Cardiac fibroblast (primary cell): ENCODE measurements at places on chromosomes 11 and 22.
A peak's percentile ranks its signal among the peaks of the same experiment; 100 is the strongest.

DNA sequence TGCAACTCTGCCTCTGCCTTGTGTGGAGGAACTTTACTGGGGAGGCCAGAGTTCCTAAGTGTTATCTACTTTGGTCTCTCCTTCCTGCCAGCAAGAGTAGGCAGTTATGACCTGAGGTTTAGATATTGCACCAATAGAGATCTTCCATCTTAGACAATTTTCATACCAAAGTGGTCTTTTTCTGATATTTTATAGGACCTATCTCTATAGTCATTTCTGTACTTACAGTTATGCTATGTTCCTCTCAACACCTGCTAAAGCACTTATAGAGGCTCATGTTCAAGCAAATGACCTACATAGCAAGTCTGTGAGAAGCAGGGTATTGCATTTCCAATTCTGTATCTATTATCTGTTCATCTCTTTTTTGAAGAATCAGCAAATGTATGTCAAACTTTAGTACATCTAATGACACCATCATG is 80.8 kb downstream of the HORMAD2 start:
- DNase-seq, result no peak

DNA sequence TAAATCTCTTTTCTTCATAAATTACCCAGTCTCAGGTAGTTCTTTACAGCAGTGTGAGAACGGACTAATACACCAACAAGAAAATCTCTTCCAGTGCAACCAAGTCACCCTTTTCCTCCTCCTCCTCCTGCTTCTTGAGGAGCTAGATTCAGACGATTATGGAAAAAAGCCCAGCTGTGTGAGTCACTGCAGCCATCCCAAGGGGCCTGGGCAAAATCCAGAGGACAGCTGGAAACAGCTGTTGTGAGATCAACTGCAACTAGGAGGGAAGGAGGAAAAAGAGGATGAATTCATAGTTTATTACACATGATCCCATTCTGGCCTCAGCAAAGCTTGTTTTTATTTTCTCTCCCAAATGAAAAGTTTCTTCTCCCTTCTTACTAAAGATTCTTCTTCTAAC is 32.9 kb downstream of the RBFOX2 start:
- peak; percentile 97 for DNase-seq

- DNase-seq, result peak; percentile 46
Observed at GRCh38 chr22:22948651-22949571, 61.3 kb downstream of the IGLL5 start.

GRCh38 chr22:38900677-38901076 is 28.7 kb upstream of the CBX6 start:
- no peak for DNase-seq

DNA sequence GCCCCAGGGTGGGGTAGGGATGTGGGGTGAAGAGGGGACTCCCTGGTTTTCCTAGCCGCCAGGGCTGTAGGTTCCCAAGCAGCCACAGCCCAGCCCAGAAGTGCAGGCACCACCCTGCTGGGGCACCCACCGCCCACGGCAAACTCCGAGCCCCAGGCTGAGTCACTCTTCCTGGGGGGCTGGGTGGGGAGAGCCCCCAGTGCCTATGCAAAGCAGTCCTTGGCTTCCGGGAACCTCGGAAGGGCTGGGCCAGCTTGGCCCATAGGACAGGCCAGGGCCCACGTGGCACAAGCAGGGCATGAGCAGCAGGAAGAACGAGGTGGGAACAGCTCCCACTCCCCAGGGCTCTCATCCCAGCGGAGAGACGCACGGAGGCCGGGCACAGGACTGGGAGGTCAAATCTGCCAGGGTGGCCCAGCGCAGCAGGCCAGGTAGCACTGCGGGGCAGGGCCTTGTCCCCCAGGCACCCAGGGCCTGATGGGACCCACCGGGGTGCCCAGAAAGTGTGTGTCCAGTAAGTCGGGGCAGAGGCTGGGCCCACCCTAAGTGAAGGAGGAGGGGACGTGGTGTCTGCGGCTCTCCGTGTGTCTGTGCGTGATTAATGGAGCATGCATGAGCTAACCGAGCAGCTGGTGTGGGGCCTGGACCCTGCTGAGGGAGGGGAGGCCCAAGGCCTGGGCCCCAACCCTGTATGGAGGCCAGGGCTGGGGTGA is 4.6 kb upstream of the IL17REL start:
- DNase-seq, result no peak

DNA sequence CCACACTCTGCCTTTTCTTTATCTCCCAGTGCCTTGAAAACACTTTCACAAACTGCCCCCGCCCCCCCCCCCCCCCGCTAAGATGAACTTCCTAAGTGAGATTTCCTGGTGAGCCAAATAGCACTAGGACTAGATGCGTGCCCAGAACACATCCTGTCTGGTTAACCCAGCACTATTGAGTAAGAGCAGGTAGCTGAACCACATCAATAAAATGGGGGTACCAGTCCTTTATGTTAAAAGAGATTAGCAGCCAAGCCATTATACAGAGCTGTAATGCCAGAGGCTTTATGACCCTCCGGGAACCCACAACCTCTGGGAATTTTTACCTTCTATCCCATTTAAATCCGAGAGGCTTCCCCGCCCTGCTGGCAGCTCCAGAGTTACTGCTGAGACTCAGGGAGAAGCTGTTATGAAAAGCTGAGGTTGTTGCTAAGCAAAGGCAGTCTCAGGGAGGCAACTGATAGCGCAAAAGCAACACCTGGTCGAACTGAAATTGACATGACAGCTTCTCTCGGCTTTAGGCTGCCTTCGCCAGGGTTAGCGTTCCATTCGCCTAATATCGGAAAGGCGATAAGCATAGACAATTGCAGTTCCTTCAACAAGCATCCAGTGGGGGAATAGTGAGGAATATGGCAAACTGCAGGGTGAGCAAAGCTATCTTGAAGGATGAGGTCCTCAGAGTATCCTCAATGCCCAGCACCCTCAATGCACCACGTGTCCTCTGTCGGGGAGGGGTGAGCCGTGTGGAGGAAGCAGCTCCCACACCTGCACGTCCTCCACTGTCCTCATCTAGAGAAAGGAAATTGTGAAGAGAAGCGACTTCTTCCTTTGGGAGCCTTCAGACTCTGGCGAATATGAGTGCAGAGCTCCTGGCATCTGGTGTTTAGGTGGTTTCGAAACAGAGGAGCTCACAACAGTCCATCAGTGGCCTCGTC is 977.0 kb downstream of the NTM start:
- DNase-seq, result no peak

GRCh38 chr11:2898366-2899079 is 12.9 kb upstream of the CDKN1C start:
- DNase-seq, result peak; percentile 93

GRCh38 chr22:30198152-30198825 is 48.3 kb downstream of the LIF start:
- DNase-seq, result peak; percentile 41

DNA sequence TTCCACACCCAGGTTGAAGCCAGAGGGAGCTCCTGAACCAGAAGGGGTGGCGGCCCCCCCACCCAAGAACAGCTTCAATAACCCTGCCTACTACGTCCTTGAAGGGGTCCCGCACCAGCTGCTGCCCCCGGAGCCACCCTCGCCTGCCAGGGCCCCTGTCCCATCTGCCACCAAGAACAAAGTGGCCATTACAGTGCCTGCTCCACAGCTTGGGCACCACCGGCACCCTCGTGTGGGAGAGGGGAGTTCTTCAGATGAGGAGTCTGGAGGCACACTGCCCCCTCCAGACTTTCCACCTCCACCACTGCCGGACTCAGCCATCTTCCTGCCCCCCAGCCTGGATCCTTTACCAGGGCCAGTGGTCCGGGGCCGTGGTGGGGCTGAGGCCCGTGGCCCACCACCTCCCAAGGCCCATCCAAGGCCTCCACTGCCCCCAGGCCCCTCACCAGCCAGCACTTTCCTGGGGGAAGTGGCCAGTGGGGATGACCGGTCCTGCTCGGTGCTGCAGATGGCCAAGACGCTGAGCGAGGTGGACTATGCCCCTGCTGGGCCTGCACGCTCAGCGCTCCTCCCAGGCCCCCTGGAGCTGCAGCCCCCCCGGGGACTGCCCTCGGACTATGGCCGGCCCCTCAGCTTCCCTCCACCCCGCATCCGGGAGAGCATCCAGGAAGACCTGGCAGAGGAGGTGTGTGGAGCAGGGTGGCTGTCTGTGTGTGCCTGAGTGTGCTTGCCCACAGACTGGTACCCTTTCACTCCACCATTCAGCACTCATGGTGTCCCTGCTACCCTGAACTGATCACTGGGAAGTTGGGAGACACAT is 6.7 kb downstream of the PHOX2A start:
- DNase-seq, result no peak

DNA sequence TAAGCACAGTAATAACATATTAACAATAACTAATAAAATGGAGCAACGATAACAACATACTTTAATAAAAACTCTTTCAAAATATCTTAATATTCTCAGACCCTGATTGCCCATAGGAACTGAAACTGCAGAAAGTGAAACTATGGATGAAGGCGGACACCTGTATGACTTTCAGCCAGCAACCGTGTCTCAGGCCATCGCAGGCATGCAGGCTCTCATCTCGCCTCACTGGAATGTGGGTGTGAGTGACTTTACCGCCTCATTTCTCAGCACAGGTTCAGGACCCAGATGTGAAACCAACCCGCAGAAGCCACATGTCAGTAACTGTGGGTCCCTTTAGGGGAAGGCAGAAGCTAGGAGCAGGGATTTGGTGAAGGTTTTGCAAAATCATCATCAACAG is 539.1 kb downstream of the FAM181B start:
- no peak for DNase-seq

DNA sequence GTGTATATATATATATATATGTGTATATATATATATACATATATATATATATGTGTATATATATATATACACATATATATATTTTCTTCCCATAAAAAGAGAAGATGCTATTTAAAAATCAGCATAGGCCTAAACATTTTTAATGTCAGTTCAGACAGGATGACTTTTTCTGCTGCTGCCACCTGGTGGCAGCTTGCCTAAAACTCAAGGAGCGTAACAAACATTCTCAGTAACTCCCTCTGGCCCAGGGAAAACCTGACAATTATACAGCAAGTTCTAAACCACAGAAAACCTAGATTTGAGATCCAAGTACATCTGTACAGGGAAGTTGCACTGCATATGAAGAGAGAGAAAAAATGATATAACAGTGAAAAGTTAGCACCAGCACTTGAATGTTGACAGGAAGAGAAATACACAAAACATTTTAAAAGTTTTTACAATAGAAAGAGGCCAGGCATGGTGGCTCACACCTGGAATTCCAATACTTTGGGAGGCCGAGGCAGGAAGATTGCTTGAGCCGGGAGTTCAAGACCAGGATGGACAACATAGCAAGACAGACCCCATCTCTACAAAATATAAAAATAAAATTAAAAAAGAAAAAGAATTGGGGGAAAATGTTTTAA is 16.6 kb downstream of the OR8A1 start:
- peak; percentile 80 for DNase-seq

DNA sequence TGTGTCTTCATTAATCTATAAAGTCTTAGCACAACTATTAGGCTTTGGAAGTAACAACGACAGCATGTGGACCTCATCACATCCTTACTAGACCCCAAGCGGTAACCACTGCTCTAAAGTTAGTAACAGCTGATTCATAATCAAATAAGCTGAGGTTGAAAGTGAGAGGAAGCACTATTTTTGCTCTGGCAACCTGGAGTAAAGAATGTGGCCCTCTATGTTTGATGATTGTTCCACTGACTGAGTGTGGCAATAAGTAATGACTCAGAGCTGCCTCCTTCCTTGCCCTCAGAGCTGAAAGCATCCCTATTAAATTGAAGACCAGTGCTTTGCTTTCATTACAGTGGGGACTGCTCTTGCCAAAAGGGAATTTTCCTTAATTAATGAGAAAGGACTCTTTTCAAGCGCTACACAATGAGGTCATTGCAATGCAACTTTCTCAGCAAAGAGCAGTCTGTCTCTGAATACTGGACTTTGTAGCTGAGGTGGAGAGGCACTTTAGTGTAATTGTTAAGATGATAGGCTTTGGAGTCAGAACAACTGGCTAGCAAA is 906.1 kb upstream of the RAG2 start:
- peak; percentile 68 for DNase-seq

DNA sequence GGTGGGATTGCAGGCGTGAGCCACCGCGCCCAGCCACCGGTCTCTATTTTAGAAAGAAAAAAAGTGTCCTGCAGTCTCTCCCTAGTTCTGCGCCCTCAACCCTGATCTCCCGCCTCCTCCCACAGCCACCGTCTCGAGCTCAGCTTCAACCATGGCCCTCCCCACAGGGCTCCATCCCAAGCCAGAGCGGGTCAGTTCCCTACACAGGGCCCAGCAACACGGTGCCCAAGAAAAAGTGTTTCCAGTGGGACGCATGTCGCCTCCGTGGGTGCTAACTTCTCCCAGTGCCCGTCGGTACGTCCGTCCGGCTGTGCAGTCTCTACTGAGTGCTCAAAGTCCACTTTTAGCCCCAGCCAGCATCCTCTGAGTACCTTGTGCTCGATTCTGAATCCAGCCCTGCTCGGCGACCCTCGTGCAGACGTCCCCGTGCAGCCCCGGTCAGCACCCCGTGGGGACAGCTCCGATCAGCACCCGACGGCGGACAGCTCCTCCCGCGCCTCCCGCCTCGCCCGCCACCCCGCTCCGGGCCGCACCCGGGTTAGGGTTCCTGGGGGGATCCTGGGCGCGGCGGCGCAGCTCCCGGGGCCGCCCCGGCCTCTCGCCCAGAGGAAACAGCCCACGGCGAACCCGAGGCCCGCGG is 657 bp upstream of the MAPK8IP2 start:
- DNase-seq, result peak; percentile 38

- peak; percentile 64 for DNase-seq
Observed at GRCh38 chr11:61890529-61891330, 615 bp downstream of the FADS3 start.
